ENCODE measurements at places on chromosomes 16 and 17.

GRCh38 chr16:9966569-9967157, 215.6 kb downstream of the GRIN2A start:
- DNase-seq: peak; percentile 32

- DNase-seq: no peak
Measured at GRCh38 chr17:61009663-61010062, 332.0 kb downstream of the BCAS3 start.

DNA sequence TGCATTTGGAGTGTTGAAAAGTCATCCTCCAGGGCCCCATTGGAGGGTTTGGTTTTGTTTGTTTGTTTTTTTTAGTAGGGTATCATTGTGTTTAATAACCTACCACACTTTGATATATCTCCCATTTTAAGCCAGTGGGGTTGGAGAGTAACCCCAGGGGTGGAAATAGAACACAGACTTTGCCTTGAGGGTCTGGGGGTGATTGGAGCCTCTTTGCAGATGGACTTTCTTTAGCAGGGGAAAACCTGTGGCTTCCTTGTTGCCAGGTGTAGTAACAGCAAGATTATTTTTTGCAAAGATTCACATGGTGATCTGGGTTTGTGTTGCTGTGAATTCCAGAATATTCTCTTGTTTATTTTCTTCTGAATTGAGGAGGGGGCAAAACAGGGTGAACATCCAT, 1.5 kb downstream of the ABCC1 start:
- no peak for DNase-seq

DNA sequence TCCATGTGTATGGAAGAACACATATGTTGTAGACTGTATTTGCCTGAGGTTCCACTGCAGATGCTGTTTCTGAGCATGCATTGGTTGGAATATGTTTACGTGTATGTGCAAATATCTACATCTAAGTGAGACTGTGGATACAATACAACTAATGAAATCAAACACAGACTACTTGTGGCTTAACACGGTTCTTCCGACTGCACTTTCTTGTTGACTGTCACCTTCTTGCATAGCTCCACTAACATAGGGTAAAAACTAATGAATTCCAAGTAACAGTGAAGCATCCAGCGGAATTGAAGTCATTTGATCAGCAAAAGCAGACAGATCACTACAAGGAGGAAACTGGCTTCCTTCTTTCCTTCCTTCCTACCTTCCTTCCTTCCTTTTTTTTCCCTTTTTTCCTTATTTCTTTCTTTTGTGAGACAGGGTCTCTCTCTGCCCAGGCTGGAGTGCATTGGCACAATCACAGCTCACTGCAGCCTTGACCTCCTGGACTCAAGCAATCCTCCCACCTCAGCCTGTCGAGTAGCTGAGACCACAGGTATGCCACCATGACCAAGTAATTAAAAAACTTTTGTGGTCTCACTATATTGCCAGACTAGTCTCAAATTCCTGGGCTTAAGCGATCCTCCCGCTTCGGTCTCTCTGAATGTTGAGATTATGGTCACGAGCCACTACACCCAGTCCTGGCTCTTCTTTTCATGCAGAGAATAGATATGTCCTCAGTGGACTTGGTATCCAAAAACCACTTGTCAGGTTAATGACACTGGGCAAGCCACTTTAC, 22.0 kb upstream of the CCL1 start:
- DNase-seq: peak; percentile 20

- DNase-seq: no peak
Measured at GRCh38 chr16:14097182-14097959, 26.3 kb downstream of the MRTFB start.

GRCh38 chr17:78291944-78292910, 60.8 kb downstream of the TMEM235 start:
- no peak for DNase-seq

DNA sequence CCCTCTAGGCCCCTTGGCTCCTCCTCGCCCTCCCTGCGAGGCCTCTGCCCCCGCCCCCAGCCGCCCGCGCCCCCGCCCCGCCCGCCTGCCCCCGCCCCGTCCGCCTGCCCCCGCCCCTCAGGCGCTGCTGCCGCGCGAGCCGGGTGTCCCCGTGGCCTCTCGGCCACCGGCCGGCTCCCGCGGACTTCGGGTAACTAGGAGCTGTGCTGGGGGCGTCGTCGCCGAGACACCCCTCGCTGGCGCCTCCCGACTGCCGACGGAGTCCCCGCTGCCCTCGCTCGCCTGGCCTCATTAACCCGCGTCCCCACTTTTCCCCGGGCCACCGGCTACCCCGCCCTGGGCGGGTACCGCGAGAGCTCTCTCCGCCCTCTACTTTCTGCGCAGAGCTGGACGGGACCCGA, at the start of gene TLCD1:
Gene TLCD1 (minus strand): TSS at position 8 of the 401 bp plus-strand sequence. CDS start 136 bp downstream, outside the sequence.
- DNase-seq: peak; percentile 67

Measured in SW480 (cell line).